ENCODE measurements at places on chromosomes 7 and 10.

GRCh38 chr10:103458720-103459119 is at the start of gene CALHM1:
Gene CALHM1, minus strand, starts transcription at chr10:103458900. Its CDS starts 149 bp downstream, at chr10:103458751.
- no peaks in the 10 kb centered on the region for H3K4me1 ChIP-seq
- H3K27me3 ChIP-seq, result no peaks in the 10 kb centered on the region
- no peak within 1 kb of the TSS for H3K27ac ChIP-seq

DNA sequence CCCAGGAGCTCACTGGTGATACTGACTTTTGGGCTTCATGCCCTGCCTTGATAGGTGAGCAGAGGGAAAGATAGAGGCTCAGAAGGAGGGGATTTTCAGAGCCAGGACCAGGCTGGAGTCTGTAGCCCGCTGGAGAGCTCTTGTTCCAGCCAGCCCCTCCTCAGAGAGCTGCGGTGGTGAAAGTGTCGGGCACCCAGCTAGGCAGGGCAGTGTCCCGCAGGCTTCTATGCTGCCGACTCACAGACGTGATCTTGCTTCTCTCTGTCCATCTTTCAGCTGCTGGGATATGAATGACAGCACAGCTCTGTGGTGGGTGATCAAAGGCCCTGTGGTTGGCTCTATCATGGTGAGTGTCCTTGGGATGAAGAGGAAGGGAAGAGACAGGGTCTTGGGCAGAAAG is 35.2 kb downstream of the ADCYAP1R1 start:
- no peak for DNase-seq
- H3K36me3 ChIP-seq, result no peaks in the 10 kb centered on the region
- no peaks in the 10 kb centered on the region for H3K27me3 ChIP-seq
- peaks cover 8% of the 10 kb centered on the region for H3K4me1 ChIP-seq
- H3K27ac ChIP-seq, result no peak overlapping the region

GRCh38 chr10:66637273-66638036 is 288.4 kb upstream of the LRRTM3 start:
- DNase-seq, result no peak
- no peaks in the 10 kb centered on the region for H3K36me3 ChIP-seq
- no peaks in the 10 kb centered on the region for H3K27me3 ChIP-seq
- H3K4me3 ChIP-seq, result no peak overlapping the region
- no peaks in the 10 kb centered on the region for H3K4me1 ChIP-seq

DNA sequence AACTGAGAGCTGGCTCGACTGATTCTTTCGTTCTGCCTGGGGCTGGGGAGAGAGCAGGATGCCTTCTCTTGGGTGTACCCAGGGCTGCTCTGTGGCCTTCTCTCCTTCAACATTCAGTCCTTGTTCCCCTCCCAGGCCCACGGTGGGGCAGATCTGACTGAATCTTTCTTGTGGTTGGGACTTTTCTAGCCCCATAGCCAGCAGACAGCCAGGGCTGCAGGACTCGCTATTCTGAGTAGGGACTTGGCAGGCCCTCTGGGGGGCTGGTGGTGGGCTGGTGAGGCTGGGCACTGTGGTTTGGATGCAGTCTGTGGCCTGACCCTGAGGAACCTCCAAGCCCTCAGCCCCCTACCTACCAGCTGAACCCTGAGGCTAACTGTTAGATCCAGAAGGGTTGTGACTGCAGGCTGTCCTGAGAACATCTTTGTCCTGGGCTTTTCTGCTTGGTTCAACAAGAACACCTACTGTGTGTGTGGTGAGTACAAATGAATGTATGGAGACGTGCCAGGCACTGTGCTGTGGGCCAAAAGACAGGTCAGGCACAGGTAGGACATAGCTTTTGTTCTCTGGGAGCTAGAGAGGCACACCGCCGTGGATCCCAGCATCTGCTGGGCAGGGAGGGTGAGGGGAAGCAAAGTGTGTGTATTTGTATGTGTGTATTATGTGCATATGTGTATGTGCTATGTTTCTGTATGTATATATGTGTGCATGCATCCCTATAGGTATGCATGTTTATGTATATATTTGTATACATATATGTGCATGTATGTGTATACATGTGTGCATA is 2.1 kb upstream of the PALD1 start:
- H3K4me1 ChIP-seq, result peaks cover 21% of the 10 kb centered on the region
- no peak overlapping the region for H3K27ac ChIP-seq
- H3K4me3 ChIP-seq, result no peak overlapping the region

GRCh38 chr7:79245623-79246249 is 207.7 kb downstream of the MAGI2 start:
- no peak for DNase-seq
- H3K27me3 ChIP-seq, result no peaks in the 10 kb centered on the region
- no peak overlapping the region for H3K27ac ChIP-seq
- H3K4me1 ChIP-seq, result no peaks in the 10 kb centered on the region
- H3K36me3 ChIP-seq, result no peaks in the 10 kb centered on the region
- H3K4me3 ChIP-seq, result no peak overlapping the region

- DNase-seq, result no peak
- H3K36me3 ChIP-seq, result no peaks in the 10 kb centered on the region
- H3K27me3 ChIP-seq, result no peaks in the 10 kb centered on the region
- no peak overlapping the region for H3K27ac ChIP-seq
Observed at GRCh38 chr10:11678074-11678793, 63.9 kb upstream of the ECHDC3 start.

DNA sequence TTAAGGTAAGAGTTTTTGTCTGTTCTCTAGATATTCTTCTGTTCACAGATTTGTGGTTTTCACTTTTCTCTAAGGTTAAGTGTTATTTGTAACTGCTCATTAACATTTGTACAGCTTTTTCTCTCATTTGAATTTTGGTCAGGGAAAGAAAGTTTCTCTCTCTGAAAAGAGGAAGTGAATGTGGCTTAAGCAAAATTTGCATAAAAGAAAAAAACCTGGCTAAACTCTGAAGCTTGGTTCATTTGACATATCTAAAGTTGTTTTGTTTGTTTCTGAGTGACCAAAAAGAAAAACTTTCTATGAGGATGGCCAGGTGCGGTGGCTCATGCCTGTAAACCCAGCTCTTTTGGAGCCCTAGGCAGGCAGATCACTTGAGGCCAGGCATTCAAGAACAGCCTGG is 22.0 kb upstream of the SLC26A4 start:
- H3K27me3 ChIP-seq, result no peaks in the 10 kb centered on the region
- DNase-seq, result no peak
- H3K36me3 ChIP-seq, result no peaks in the 10 kb centered on the region
- no peak overlapping the region for H3K27ac ChIP-seq
- H3K4me1 ChIP-seq, result no peaks in the 10 kb centered on the region

- H3K4me1 ChIP-seq, result no peaks in the 10 kb centered on the region
- H3K27me3 ChIP-seq, result no peaks in the 10 kb centered on the region
- no peak for DNase-seq
- no peaks in the 10 kb centered on the region for H3K36me3 ChIP-seq
- no peak overlapping the region for H3K4me3 ChIP-seq
Observed at GRCh38 chr7:83547526-83547925, 101.4 kb downstream of the SEMA3E start.

Measured in vagina (tissue), 2 donors.